ENCODE measurements at places on chromosomes 1 and 21. TPM values are rescaled to one million over a fixed set of nuclear protein-coding genes. Genes with fewer than 3 reads are reported as not detected.

The PLEKHA6 gene
- total RNA-seq: 4.7 TPM

The CHIA gene
- total RNA-seq: not detected

The NUDT4B gene
- total RNA-seq: 35.3 TPM

The RAP1GAP gene
- total RNA-seq: 0.69 TPM

The WDR64 gene
- not detected for total RNA-seq

The TRMT1L gene
- 20.7 TPM for total RNA-seq

The HPCA gene
- total RNA-seq: not detected
